ENCODE measurements at places on chromosomes 6 and 20. TPM values are rescaled to one million over a fixed set of nuclear protein-coding genes. Genes with fewer than 3 reads are reported as not detected.

DNA sequence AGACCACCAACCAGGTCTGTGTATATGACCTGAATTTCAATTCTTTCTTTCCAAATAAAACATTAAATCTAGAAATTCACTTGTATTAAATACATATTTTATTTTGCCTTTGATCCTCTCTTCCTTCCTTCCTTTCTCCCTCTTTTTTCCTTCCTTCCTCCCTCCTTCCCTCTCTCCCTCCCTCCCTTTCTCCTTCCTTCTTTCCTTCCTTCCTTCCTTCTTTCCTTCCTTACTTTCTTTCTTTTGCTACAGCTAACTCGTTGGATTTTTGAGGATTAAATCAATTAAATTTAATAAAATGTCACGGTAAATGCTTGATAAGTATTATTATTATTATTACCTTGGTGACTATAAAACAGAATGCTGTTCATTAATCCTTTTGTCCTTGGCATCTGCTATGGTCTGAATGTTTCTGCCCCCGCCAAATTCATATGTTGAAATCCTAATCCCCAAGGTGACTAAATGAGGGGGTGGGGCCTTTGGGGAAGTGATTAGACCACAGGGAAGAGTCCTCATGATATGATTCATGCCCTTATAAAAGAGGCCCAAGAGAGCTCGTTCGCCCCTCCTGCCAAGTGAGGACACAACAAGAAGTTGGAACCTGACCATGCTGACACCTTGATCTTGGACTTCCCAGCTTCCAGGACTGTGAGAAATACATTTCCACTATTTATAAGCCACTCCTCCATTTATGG, 67.6 kb upstream of the BTBD3 start:
- H3K27ac ChIP-seq, result no peak overlapping the region
- H3K4me1 ChIP-seq, result no peaks in the 10 kb centered on the region
- H3K27me3 ChIP-seq, result no peaks in the 10 kb centered on the region
- no peak for DNase-seq

GRCh38 chr6:42916288-42916687, 435 bp downstream of the PTCRA start:
- H3K4me1 ChIP-seq, result no peaks in the 10 kb centered on the region
- no peak for DNase-seq

- no peaks in the 10 kb centered on the region for H3K27me3 ChIP-seq
- H3K36me3 ChIP-seq, result no peaks in the 10 kb centered on the region
- H3K27ac ChIP-seq, result no peak overlapping the region
- DNase-seq, result no peak
- H3K4me1 ChIP-seq, result peaks cover 6% of the 10 kb centered on the region
Observed at GRCh38 chr6:111441678-111442243, 41.3 kb downstream of the REV3L start.

GRCh38 chr6:125954735-125955339, 1.7 kb upstream of the HINT3 start:
- no peak for DNase-seq
- H3K4me1 ChIP-seq, result peaks cover 23% of the 10 kb centered on the region
- H3K27ac ChIP-seq, result no peak overlapping the region

DNA sequence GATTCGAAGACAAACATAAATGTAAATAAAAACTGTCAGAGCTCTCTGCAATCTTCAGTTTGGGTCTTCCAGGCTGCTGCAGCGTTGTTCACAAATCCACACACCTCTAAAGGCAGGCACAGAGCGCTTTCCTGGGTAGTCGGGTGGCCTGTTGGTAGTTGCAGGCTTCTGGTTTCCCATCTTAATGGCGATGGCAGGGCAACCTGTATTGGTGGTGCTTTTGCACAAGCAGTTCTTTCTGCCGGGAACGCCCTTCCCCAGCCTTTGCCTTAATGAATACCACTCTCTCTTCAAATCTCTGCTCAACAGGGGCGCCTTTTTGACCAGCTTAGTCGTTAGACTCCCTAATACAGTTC, 723 bp upstream of the IFT52 start:
- peak overlapping the region; percentile 92 for H3K27ac ChIP-seq
- H3K36me3 ChIP-seq, result peaks cover 4% of the 10 kb centered on the region
- no peaks in the 10 kb centered on the region for H3K27me3 ChIP-seq
- DNase-seq, result no peak
- H3K4me1 ChIP-seq, result peaks cover 13% of the 10 kb centered on the region

DNA sequence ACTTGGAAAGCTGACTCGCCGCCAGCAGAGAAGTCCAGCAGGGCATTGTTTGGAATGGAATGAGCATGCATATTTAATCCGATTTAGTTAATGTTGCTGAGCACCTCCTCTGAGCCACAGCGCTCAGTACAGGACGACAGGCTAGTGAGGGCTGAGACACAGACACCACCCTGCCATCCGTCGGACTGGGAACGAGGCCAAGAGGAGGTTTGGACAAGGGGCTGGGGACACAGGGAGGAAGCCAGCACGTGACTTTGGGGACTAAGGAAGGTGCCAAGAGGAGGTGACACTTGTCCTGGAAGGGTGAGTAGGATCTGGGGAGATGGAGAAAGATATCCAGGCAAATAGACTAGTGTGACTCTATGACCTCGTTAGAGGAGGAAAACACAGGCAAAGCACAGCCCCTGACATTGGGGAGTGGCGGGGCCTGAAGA, 152.5 kb upstream of the ECI2 start:
- 0 out of 2 replicates have a peak, but pooled peaks cover 3% of the 10 kb centered on the region for H3K4me1 ChIP-seq
- no peaks in the 10 kb centered on the region for H3K36me3 ChIP-seq
- H3K27ac ChIP-seq, result no peak overlapping the region
- no peak overlapping the region for H3K4me3 ChIP-seq

DNA sequence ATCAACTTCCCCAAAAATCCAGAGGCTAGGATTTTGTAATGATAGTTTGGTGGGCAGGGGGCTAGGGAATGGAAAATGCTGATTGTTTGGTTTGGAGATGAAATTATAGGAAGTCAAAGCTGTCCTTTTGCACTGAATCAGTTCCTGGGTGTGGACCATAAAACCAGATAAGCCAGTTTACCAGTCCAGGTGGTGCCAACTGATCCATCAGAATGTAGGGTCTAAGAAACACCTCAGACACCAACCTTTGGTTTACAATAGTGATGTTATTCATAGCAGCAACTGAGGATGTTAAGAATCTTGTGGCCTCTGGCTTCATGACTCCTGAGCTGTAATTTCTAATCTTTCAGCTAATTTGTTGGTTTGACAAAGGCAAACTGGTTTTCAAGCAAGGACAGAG, 496.6 kb upstream of the EPHA7 start:
- no peaks in the 10 kb centered on the region for H3K4me1 ChIP-seq
- H3K4me3 ChIP-seq, result no peak overlapping the region
- no peak for DNase-seq
- no peak overlapping the region for H3K27ac ChIP-seq
- H3K27me3 ChIP-seq, result no peaks in the 10 kb centered on the region

- peaks cover 4% of the 10 kb centered on the region for H3K27me3 ChIP-seq
- H3K36me3 ChIP-seq, result no peaks in the 10 kb centered on the region
- H3K4me3 ChIP-seq, result no peak overlapping the region
Observed at GRCh38 chr6:84791233-84791632, 26.8 kb upstream of the TBX18 start.

- H3K4me3 ChIP-seq, result no peak overlapping the region
- no peaks in the 10 kb centered on the region for H3K27me3 ChIP-seq
- H3K36me3 ChIP-seq, result no peaks in the 10 kb centered on the region
- no peaks in the 10 kb centered on the region for H3K4me1 ChIP-seq
Observed at GRCh38 chr6:44001318-44002066, 125.8 kb downstream of the MRPL14 start.

- peaks cover 15% of the 10 kb centered on the region for H3K4me1 ChIP-seq
- no peak overlapping the region for H3K4me3 ChIP-seq
- DNase-seq, result no peak
- no peaks in the 10 kb centered on the region for H3K27me3 ChIP-seq
- no peaks in the 10 kb centered on the region for H3K36me3 ChIP-seq
Observed at GRCh38 chr6:3292431-3293197, 33.9 kb downstream of the PSMG4 start.

DNA sequence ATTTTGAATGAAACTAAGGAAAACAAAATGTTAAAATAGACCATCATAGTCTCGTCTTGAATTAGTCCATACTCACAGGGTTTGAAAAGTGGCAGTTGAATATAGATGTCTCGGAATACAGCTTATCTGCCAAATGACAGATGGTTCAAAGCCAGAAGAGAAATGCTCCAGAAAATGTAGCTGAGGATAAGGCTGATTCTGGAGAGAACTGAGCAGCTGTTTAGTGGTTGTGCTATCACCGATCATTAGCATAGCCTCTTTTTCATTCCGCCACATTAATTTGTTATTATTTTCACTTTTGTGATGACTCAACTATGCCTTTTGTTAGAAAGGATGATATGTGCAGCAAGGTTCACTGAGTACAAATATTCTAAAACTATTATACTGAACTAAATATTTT, 390.2 kb upstream of the MAN1A1 start:
- H3K4me1 ChIP-seq, result no peaks in the 10 kb centered on the region
- no peak overlapping the region for H3K27ac ChIP-seq
- DNase-seq, result no peak
- no peaks in the 10 kb centered on the region for H3K27me3 ChIP-seq

DNA sequence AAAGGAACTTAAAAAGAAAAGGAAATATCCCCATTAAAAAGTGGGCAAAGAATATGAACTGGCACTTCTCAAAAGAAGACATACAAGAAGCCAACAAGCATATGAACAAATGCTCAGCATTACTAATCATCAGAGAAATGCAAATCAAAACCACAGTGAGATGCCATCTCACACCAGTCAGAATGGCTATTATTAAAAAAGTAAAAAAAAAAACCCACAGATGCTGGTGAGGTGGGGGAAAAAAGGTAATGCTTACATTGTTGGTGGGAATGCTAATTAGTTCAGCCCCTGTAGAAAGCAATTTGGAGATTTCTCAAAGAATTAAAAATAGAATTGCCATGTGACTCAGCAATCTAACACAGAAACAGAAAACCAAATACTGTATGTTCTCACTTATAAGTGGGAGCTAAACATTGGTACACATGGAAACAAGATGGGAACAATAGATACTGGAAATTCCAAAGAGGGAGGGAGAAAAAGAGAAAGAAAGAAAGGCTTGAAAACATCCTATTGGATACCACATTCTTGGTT, 437.1 kb downstream of the GRIK2 start:
- H3K4me1 ChIP-seq, result no peaks in the 10 kb centered on the region
- H3K27ac ChIP-seq, result no peak overlapping the region
- H3K4me3 ChIP-seq, result no peak overlapping the region
- no peaks in the 10 kb centered on the region for H3K36me3 ChIP-seq
- DNase-seq, result no peak

- no peak overlapping the region for H3K27ac ChIP-seq
- peaks cover 14% of the 10 kb centered on the region for H3K27me3 ChIP-seq
- no peaks in the 10 kb centered on the region for H3K36me3 ChIP-seq
Observed at GRCh38 chr20:58832457-58832856, 18.2 kb downstream of the GNAS-AS1 start.

GRCh38 chr6:159062976-159063375, 18.2 kb upstream of the TAGAP start:
- no peaks in the 10 kb centered on the region for H3K36me3 ChIP-seq
- no peak overlapping the region for H3K4me3 ChIP-seq
- H3K27me3 ChIP-seq, result peaks cover 36% of the 10 kb centered on the region
- H3K27ac ChIP-seq, result no peak overlapping the region

DNA sequence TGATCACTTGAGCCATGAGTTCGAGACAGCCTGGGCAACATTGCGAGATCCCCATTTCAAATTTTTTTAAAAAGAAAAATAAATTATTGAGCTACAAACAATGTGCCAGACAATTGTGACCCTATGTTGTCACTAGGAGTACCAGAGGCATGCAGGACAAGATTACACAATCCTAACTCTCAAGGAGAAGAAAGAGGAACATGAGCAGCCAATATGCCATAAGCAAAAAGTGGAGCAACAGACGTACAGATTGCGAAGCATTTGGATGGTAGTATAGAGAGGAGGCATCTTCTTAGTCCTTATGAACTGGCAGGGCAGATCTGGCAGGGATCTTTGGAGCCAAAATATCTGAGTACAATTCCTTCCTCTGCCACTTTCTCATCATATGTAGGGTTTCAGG, 156.4 kb downstream of the OR2B2 start:
- H3K36me3 ChIP-seq, result no peaks in the 10 kb centered on the region
- no peak for DNase-seq
- H3K27ac ChIP-seq, result no peak overlapping the region
- no peaks in the 10 kb centered on the region for H3K27me3 ChIP-seq

GRCh38 chr20:63831993-63832686, 1.1 kb upstream of the ZBTB46 start:
- no peak for DNase-seq
- no peaks in the 10 kb centered on the region for H3K27me3 ChIP-seq
- H3K4me1 ChIP-seq, result peaks cover 36% of the 10 kb centered on the region
- no peak overlapping the region for H3K27ac ChIP-seq

GRCh38 chr6:117547688-117548621, 54.4 kb downstream of the GOPC start:
- H3K27ac ChIP-seq, result peak overlapping the region; percentile 95
- H3K4me1 ChIP-seq, result peaks cover 57% of the 10 kb centered on the region
- H3K4me3 ChIP-seq, result no peak overlapping the region
- H3K27me3 ChIP-seq, result no peaks in the 10 kb centered on the region
- no peak for DNase-seq
- no peaks in the 10 kb centered on the region for H3K36me3 ChIP-seq

DNA sequence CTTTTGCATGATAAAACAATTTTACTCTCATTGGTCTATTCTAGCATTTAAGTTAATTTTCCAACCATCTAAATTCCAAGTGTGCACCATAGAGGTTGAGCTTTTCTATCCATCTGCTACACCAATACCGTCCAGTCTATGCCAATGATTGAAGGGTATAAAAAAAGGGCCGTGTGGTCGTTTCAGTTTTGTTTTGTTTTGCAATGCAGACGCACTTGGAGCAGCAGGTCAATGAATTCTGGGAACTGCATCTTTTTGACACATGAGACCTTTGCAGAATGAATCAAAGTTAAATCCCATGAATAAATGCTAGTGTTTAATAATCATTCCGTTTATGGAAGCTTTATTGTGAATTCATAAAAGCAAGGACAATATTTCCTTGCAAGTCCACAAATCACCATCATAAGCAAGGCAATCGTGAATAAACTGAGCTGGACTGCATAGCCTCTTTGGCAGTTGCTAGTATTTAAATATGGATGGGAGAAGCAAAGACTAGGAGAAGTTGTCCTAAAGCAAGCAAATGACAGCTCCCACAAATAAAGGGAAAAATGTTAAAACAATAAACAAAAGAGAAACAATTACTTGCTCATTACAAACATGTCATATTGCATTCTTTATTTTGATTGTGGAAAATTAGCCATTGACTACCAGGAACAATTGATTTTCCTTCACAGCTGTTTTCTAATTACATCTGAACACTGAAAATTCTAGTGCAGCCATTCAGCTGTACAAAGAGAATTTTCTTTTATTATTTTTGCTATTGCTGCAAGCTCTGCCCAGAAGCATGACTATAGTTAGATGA, 649.7 kb upstream of the GJE1 start:
- H3K36me3 ChIP-seq, result no peaks in the 10 kb centered on the region
- H3K4me1 ChIP-seq, result peaks cover 11% of the 10 kb centered on the region
- no peak for DNase-seq
- H3K27ac ChIP-seq, result peak overlapping the region; percentile 66

C20orf141 gene
- total RNA-seq, result not detected

ADGRF5 gene
- total RNA-seq, result 0.18 TPM

RIPPLY2 gene
- 6.5 TPM for total RNA-seq

KHDC1L gene
- not detected for total RNA-seq

PHACTR1 gene
- total RNA-seq, result 0.05 TPM

MGME1 gene
- total RNA-seq, result 27.0 TPM

GPR6 gene
- total RNA-seq, result not detected

SEMG1 gene
- not detected for total RNA-seq

TBC1D32 gene
- 15.8 TPM for total RNA-seq

HFE gene
- 12.1 TPM for total RNA-seq

SAMD5 gene
- total RNA-seq, result 0.23 TPM

PLCB1 gene
- total RNA-seq, result 0.59 TPM

GPX5 gene
- not detected for total RNA-seq

GCNT2 gene
- 42.8 TPM for total RNA-seq
